ENCODE measurements at places on chromosomes 6 and 20.

GRCh38 chr20:33407251-33407650 is 5.9 kb upstream of the CDK5RAP1 start:
- peak; percentile 38 for DNase-seq

DNA sequence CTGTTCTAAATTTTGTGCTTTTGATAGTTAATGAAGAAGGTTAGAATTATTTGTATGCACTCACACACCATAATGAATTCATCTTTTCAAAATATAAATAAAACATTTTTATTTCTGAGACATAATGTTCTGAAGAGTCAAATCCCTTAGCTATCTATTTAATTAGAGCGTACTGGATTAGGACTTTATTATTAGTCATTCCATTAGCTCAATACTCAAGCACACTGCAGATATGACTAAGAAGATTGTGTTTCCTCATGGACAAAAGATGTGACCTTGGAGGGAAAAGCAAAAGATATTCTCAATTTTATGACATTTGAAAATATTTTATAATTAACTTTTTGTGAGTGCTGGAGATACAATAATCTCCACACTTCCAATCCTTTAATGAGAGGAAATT is 666.4 kb downstream of the CD109 start:
- no peak for DNase-seq

- no peak for DNase-seq
Measured at GRCh38 chr6:152450519-152450918, 186.6 kb downstream of the SYNE1 start.

DNA sequence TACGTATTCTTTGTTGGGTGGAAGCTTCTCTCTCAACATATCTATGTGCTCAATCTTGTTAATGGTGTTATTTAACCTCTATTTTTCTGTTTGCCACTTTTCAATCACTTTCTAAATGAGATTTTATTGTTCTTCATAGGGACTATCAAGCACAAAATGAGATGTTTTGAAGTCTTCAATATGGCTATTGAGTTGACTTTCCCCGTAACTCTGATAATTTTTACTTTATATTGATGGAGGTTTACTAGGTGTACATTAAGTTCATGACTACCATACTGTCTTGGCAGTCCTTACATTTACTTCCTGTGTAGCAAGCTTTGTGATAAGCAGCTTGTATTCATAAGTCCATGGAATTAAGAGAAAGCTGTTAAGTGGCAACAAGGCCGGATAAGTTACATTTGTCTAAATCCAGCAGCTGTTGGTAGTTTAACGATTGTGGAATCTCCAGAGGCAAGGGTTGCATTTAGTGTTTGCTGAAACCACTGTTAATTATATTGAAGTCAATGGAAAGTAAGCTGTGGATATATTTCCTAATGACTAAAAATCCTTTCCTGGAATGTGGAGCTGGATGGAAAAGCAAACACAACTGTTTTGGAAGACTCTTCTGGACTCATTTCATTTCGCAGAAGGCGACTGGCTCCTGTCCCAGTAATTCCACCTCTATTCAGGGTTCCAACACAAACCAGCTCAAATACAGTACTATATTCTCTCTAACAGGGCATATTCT is 57.3 kb upstream of the SMIM29 start:
- DNase-seq, result peak; percentile 42

- no peak for DNase-seq
Measured at GRCh38 chr20:5967469-5967868, 17.0 kb downstream of the MCM8 start.

DNA sequence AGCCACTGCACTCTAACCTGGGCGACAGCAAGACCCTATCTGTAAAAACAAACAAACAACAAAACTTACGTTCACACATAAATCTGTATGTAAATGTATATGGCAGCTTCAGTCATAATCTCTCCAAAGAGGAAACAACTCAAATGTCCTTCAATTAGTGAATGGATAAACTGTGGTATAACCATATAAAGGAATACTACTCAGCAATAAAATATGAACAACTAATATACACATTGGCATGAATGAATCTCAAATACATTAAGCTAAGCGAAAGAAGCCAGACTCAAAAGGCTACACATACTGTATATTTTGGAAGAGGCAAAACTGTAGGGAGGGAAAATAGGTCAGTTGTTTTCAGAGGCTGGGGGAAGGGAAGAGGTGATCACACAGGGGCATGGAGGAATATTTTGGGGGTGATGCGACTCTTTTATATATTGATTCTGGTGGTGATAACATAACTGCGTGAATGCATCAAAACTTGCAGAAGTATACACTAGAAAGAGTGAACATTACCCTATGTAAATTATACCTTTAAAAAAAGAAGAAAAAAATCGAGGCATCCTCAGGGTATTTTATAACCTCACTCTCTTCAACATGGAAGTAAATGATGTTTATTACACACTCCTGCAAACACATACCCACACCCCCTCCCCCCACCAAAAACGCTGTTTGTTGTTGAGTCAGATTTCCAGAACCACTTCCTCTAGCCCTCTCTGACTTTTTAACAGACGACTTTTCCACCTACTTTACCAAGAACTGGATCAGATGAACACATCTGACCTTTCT is 115.2 kb upstream of the RNF24 start:
- peak; percentile 57 for DNase-seq

DNA sequence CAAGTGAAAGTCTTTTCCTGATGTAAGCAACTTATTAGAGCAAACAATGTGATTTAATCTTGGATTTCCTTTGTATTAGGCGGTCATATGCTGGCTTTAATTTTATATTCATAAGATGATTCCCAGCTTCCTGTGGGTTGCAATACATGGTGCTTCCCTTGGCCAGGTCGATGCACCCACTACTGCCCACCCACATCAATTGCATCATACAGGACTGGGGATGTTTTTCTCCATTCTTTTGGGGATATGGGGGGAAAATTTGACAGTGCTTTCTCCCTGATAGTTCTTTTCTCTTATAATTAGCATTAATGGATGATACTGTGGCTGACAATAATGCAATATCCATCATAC is 187.6 kb downstream of the JARID2 start:
- DNase-seq, result no peak

DNA sequence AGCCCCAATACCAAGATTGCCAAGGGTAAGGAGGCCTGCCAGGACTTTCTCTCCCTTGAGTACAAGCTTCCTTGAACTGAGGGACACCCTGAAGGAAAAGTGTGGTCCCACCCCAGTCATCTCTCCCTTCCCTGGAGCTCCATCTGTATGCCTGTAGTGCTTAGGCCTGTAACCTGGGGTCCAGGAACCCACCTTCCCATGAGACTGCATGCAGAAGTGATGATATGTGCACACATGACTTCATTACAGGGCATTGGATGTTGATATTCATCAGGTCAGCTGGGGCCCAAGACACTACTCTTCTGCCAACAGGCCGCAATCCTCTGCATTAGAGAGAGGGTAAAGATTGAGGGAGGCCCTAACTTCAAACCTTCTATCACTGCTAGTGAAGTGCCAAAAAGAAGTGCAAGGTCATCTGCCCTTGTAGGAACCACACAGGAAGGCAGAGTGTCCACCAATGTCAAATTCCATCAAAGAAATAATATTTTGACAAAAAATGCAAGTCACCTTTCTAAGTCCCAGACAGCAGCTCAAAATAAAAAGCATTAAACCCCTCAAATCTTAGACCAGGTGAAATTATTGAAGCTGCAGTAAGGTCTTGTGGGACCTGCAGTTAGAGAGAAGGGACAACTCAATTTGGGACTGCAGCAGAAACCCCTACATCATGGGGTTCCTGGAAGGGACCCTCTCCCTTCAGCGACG is 5.1 kb downstream of the HLA-F start:
- DNase-seq, result no peak

- DNase-seq, result no peak
Measured at GRCh38 chr6:25930532-25931410, at the start of gene SLC17A2. TSS of gene SLC17A2 (minus strand) at chr6:25930691. CDS start at chr6:25925796, 4,895 bp downstream.

DNA sequence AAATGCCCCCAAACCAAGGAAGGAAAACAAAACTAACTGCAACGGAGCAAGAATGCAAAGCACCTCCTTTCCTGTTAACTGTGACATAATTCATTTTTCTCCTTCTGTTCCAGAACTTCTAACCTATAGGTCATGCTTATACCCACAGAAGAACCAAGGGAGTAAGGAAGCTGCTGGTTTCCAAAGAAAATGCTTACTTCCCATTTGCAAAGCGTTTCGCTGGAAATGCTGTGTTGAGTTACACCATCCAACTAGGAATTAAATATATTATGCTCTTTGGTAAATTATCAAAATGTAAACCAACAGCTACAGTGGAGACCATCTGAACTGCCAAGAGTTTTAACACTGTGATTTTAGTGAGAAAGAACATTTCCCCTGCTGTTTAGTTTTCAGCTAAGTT is 42.9 kb downstream of the ATXN1 start:
- DNase-seq, result no peak

DNA sequence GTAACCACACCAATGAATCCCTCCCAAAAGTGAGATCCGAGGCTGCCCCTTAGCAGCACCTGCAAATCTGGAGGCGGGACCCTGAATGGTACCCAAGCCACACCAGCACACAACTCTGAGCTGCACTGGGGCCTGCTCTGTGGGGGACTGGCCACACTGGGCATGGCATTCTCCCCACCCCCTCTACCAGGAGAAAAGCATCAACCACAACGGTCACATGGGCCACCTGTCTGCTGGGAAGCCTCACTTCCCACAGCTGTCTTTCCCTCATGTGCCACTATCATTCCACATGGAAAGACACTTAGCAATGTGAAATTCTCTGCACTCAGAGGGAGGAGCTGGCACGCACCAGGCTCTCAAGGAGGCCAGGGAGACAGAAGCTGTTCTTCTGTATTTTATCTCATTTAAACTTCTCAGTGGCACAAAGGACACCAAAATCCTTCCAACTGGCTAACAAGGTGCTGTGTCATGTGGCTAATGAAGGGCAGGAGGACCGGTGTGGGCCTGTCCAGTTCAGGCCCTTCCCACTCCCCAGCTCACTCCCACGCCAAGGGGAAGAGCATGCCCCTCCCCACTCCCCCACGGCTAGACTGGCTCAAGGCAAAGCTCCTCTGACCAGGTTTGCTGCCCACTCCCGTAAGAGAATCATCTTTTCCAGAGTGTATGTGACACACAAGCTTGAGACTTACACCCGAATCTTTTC is 19.0 kb downstream of the YTHDF1 start:
- DNase-seq, result no peak

DNA sequence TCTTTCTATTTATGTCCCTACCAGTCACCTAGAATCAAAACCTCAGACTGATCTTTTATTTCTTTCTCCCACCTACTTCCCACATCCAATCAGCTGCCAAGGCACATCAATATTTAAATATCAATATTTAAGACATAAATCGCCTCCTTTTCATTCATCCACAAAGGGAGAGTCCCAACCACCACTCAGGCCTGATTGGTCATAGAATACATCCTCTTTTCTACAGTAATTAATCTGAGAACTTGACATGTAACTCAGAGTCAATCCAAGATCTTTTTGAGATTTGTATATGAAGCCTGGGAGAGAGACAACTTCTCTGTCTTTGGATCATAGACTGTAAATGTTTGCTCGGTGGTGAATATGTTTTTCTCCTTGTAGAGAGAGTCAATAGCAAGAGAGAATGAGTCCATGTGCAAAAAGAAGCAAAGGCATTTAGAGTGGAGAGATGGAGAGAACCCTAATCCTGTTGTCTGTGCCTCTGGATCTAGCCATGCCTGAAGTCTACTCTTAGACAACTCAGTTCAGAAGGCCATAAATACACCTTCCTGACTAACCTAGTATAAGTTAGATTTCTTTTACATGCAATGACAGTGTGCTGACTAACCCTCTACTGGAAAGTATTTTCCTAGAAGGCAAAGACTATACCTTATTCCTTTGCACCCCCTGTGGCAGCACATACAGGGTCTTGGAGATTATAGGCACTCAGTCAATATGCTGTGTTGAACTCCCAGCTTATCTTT is 12.1 kb upstream of the NEDD9 start:
- DNase-seq, result no peak

Measured in hematopoietic multipotent progenitor cell treated with erythropoietin and hydrocortisone succinate and interleukin-3 and kit ligand, for 4 days (in vitro differentiated cells).